ENCODE measurements at places on chromosomes 1 and 21.

GRCh38 chr1:114152508-114153260 is 985 bp downstream of the SYT6 start:
- DNase-seq: peak; percentile 45

- DNase-seq: no peak
Measured at GRCh38 chr21:42575111-42575510, 61.5 kb downstream of the SLC37A1 start.

- DNase-seq: no peak
Measured at GRCh38 chr1:205760606-205761005, 10.6 kb upstream of the NUCKS1 start.

GRCh38 chr1:207814469-207814868 is 62.6 kb downstream of the CD46 start:
- DNase-seq: no peak

- DNase-seq: no peak
Measured at GRCh38 chr21:37896788-37897187, 19.5 kb downstream of the KCNJ6 start.

- no peak for DNase-seq
Measured at GRCh38 chr1:112544751-112545150, 36.0 kb downstream of the WNT2B start.

- no peak for DNase-seq
Measured at GRCh38 chr1:114134518-114134917, 19.2 kb downstream of the SYT6 start.

DNA sequence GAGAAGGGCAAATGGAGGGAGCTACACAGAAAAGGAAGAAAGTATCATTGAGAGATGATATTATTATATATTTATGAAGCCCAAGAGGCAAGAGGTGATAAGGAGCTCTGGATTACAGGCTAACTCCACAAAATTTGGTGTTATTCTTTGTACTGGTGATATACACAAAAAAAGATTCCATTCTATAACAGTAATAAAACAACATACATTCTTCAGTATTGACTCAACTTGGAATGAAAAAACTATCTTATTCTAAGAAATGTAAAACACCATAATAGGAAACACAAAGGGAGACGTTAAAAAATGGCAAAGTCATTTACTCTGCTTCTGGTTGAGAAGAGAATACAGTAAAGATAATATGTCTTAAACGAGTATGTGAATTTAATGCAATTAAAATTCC is 99.4 kb downstream of the TEX35 start:
- DNase-seq: no peak

- DNase-seq: no peak
Measured at GRCh38 chr1:233132445-233132844, 163.1 kb downstream of the PCNX2 start.

GRCh38 chr1:18547460-18547859 is 66.7 kb downstream of the KLHDC7A start:
- DNase-seq: no peak

DNA sequence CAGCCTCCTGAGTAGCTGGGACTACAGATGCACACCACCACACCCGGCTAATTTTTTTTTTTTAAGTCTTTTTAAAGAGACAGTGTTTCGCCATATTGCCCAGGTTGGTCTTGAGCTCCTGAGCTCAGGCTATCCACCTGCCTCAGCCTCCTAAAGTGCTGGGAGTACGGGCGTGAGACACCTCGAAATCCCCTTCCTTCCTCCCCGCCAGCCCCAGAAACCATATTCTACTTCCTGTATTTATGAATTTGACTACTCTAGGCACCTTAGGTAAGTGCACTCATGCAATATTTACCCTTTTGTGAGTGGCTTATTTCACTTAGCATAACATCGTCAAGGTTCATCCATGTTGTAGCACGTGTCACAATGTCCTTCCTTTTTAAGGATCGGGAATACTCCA is 6.9 kb upstream of the LRP8 start:
- no peak for DNase-seq

- DNase-seq: peak; percentile 55
Measured at GRCh38 chr1:22177354-22178003, 34.6 kb upstream of the WNT4 start.

DNA sequence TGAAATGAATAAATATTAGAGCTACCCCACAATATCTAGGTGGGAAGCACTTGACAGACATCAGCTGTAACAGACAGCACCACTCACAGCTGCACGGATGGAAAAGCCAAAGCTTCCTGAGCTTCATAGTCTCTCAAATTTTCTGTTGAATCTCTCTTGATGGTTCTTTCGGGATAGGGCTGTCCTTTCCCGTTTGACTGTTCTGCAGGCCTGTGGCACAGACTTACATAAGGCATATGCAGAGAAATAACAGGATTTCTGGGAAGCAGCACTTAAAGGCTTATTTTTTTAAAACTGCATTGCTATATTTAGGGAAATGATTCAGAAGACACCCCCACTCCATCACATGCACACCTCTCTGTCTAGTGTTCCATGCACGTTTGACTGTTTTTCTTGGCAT is 77.5 kb downstream of the ZNF648 start:
- no peak for DNase-seq

GRCh38 chr21:44878053-44878982 is 4.8 kb upstream of the PTTG1IP start:
- DNase-seq: no peak

DNA sequence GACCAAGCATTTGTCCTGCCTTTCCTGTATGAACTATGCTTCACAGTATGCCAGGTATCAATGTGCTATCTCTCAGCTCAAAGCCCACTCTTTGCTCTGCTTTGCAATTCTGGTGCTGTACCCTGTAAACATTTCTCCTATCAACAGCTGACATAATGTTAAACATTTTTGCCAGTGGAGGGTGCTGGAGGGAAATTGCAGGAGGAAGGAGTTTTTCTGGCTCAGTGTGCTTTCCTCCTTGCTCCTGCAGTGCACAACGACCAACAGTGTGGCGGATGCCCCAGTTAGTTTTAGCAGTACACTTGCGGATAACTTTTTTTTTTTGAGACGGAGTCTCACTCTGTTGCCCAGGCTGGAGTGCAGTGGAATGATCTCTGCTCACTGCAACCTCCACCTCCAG is 67.1 kb upstream of the PTGFRN start:
- DNase-seq: no peak

- no peak for DNase-seq
Measured at GRCh38 chr1:53685272-53686051, 53.5 kb downstream of the GLIS1 start.

GRCh38 chr21:27771938-27772483 is 805.1 kb upstream of the ADAMTS5 start:
- DNase-seq: no peak

GRCh38 chr1:108327534-108328466 is 83.9 kb upstream of the NBPF4 start:
- no peak for DNase-seq

DNA sequence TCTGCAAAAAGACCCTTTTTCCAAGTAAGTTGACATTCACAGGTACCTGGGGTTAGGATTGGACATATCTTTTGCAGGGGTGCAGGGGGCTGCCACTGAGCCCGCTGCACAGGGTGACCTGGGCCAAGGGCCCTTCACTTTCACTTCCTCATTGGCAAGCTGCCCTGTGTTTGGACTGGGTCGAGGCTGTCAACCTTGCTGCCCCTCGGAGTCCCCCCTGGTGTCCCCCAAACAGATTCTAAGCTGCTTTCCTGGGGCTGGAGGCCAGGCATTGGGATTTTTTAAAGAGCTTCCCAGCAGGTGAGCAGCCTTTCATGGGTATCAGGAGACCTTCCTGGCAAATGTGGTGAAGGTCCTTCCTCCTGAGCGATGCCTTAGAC is 7.9 kb upstream of the UMODL1 start:
- DNase-seq: no peak

DNA sequence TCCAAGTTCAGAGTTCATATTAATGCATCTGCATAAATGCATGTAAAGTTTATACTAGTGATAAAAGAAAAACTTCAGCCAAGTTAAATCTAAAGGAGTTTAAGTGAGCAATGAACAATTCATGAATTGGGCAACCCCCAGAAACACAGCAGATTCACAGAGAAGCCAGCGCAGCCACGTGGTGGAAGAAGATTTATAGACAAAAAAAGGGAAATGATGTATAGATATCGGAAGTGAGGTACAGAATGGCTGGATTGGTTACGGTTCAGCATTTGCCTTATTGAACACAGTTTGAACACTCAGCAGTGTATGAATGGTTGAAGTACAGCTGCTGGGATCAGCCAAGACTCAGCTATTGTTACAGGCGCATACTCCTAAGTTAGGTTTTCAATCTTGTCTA is 5.7 kb downstream of the AK5 start:
- no peak for DNase-seq

DNA sequence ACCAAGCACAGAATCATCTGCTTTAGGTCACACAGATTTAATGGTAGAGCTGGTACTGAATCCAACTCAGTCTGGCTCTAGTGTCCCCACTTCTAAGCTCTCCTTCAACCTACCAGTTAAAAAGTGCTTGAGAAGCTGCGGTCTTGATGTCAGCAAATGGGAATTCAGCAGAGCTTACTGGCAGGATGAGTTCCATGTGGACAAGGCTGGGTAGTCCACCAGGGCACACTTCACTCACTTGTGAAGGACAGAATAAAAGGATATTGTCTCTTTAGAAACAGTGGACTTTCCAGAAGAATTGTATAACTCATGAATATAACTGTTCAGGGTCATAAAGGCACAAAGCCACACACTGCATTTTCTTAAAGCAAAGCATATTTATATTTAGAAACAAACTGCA is 35.1 kb upstream of the GUCA2B start:
- no peak for DNase-seq

GRCh38 chr1:245614476-245614875 is 459.7 kb downstream of the KIF26B start:
- DNase-seq: no peak

GRCh38 chr1:224564454-224565084 is 51.5 kb upstream of the CNIH3 start:
- peak; percentile 79 for DNase-seq

- DNase-seq: no peak
Measured at GRCh38 chr1:67738401-67738800, 53.4 kb downstream of the GADD45A start.

DNA sequence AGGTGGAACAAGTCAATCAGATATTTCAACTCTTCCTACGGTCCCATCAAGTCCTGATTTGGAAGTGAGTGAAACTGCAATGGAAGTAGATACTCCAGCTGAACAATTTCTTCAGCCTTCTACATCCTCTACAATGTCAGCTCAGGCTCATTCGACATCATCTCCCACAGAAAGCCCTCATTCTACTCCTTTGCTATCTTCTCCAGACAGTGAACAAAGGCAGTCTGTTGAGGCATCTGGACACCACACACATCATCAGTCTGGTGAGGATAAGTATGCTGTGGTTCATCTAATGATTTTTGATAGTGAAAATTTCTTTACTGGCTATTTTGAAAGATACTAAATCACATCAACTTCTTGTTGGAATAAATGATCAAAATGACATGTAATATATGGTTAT is 67.7 kb upstream of the MPC2 start:
- DNase-seq: no peak

- peak; percentile 23 for DNase-seq
Measured at GRCh38 chr1:12469493-12469892, 148.5 kb downstream of the DHRS3 start.

DNA sequence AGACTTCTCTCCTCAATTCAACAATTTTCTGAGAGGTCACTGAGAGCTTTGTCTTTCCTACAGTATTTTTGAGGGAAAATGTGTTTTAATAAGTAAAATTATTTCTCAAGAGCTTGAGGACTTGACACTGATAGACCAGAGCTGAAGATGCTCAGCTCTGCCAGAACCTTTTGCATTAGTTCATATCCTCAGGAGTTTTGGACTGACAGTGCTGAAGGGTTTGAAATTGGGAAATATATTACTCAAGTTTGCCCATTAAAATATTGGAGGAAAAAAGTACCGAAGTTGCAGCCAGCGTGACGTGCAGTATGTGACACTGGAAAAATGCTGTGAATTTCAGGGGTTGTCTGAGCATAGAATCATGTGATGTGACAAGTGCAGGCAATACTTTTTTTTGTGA is 346.6 kb upstream of the DPYD start:
- DNase-seq: no peak

Measured in NCI-H2171 treated with DMSO at 0.1 percent for 48 hours (cell line).